Epithelial cell of umbilical artery (primary cell): ENCODE measurements at places on chromosomes 12 and 14. TPM values are rescaled to one million over a fixed set of nuclear protein-coding genes. Genes with fewer than 3 reads are reported as not detected.

Gene KRT79
- under 0.01 TPM in 1 of 2 replicates, not detected in the other for total RNA-seq

Gene PLA2G1B
- total RNA-seq = not detected in 2 replicates

Gene NRXN3
- under 0.01 TPM in 2 replicates for total RNA-seq

Gene CLEC4D
- not detected in 2 replicates for total RNA-seq

Gene KRT71
- not detected in 2 replicates for total RNA-seq

Gene KRT85
- not detected in 2 replicates for total RNA-seq

Gene FAM186B
- 0.32 TPM in 1 of 2 replicates, not detected in the other for total RNA-seq

Gene NEUROD4
- total RNA-seq = not detected in 2 replicates

Gene GYS2
- total RNA-seq = not detected in 2 replicates

Gene GSG1
- total RNA-seq = not detected in 2 replicates

Gene LRRK2
- 0.65 and 3.8 TPM in 2 replicates for total RNA-seq

Gene OVCH1
- total RNA-seq = not detected in 2 replicates

Gene FSCB
- total RNA-seq = not detected in 2 replicates

Gene E2F7
- 2.9 and 6.8 TPM in 2 replicates for total RNA-seq

Gene AMDHD1
- total RNA-seq = not detected in 2 replicates

Gene TMEM30B
- total RNA-seq = under 0.01 TPM in 2 replicates

Gene TMEM63C
- total RNA-seq = 0.32 TPM in 1 of 2 replicates, not detected in the other

Gene DIO3
- total RNA-seq = not detected in 2 replicates

Gene IPO4
- total RNA-seq = 33.1 and 43.2 TPM in 2 replicates

Gene INSM2
- total RNA-seq = not detected in 2 replicates

Gene LHX5
- total RNA-seq = not detected in 2 replicates

Gene PTCSC3
- total RNA-seq = not detected in 2 replicates

Gene KCNH5
- not detected in 2 replicates for total RNA-seq

Gene LRRC74A
- not detected in 2 replicates for total RNA-seq

Gene FNTB
- total RNA-seq = 6.8 and 10.0 TPM in 2 replicates

Gene PTHLH
- 0.91 and 0.97 TPM in 2 replicates for total RNA-seq

Gene GPRC5D
- total RNA-seq = not detected in 2 replicates

Gene ZCRB1
- 23.1 and 27.7 TPM in 2 replicates for total RNA-seq

Gene LUM
- total RNA-seq = 2.3 and 7.1 TPM in 2 replicates

Gene SERPINA10
- total RNA-seq = not detected in 2 replicates

Gene GNPNAT1
- total RNA-seq = 44.2 and 46.2 TPM in 2 replicates
